ENCODE measurements at places on chromosomes 2 and 18.

- no peak for DNase-seq
Observed at GRCh38 chr2:159072795-159073194, 104.4 kb downstream of the TANC1 start.

GRCh38 chr2:210938228-210938627, 381.8 kb downstream of the CPS1 start:
- no peak for DNase-seq

- no peak for DNase-seq
Observed at GRCh38 chr18:67766930-67767329, 250.4 kb upstream of the DSEL start.

DNA sequence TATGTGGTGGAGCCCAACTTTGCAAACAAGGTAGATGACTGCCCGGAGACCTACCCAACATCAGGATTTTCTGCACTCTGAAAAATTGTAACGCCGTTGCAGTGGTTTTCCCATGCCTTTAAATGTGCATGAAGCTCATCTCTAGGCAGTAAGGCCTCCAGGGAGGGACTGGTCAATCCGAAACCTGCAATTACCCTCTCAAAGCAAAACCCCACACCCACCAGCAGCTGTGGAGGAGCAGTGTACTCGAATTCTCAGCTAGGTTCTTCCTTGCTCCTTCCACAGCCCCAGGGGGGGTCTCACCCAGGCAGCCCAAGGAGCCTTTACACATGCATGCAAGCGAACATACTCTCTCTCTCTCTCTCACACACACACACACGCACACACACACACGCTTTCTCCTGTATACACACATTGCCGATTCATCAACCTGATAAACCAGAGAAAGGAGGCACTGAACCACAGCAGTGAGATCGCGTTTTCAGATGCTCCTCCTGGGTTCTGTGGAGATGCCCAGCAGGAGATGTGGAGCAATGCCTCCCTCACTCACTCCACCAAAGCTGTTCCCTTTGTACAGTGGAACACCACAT, 109.2 kb downstream of the VIT start:
- no peak for DNase-seq

DNA sequence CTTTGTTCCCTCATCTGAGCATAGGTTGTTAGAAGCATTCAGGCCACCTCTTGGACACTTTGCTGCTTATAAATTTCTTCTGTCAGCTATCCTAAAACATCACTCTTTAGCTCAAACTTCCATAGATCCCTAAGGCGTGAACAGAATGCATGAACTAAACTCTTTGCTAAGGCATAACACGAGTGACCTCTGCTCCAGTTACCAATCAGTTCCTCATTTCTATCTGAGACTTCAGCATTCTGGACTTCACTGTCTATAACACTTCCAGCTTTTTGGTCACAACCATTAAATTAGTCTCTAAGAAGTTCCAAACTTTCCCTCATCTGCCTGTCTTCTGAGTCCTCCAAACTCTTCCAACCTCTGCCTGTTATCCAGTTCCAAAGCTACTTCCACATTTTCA, 8.3 kb upstream of the VWA3B start:
- DNase-seq = no peak

DNA sequence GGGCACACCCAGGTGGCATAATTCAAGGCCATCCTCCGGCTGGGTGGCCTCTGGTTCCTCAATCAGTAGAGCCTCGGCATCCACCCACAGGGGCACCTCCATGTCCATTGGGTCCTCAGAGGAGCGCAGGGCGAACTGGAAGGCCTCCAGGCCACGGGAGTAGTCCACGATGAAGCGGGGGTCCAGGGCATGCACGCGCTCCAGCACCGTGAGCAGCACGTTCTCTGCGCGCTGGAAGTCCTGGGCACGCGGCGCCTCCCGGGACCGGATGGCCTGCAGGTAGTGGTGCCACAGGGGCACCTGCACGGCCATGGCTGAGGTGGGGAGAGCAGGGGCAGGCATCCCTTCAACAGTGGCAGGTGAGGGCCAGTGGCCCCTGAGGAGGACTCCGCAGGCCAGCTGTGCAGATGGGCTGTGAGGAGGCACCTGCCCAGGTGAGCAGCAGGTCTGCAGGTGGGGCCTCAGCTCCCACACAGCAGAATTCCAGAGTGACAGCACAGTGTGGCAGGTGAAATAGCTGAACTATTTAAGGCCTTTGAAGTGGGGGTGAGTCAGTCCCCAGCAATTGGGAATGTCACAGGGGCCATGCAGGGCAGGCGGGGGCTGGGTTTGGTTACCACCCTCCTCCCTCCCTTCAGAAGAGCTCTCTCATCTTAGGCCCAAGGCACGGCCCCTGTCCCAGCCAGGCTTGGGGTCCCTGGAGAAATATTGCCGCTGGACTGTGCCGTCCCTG, at the start of gene MAB21L4:
Gene MAB21L4 (minus strand): TSS at position 501 of the 733 bp plus-strand sequence. CDS start 159 bp downstream, at position 342.
- DNase-seq = no peak

DNA sequence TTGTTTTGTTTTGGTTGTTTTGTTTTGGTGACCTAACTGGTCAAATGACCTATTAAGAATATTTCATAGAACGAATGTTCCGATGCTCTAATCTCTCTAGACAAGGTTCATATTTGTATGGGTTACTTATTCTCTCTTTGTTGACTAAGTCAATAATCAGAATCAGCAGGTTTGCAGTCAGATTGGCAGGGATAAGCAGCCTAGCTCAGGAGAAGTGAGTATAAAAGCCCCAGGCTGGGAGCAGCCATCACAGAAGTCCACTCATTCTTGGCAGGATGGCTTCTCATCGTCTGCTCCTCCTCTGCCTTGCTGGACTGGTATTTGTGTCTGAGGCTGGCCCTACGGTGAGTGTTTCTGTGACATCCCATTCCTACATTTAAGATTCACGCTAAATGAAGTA, at the start of gene TTR:
Gene TTR (plus strand): TSS at position 250 of the 400 bp plus-strand sequence. CDS start 26 bp downstream, at position 276.
- DNase-seq = no peak

DNA sequence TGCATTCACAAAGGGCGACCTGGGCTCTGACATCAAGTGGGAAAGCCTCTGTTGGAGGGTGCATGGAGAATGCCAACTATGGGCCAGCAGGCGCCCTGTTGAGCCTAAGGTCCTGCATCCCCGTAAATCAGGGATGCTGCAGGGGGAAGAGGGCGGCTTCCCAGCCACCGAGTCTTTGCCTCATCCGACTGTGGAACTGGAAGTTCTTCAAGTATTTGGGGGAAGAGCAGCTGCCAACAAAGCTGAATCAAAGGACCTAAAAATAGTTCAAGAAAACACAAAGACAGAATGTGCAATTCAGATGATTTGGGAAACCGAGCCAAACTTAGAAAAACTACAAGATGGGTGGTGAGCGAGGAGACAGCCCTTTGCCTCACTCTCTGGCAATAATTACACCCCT, 281.1 kb upstream of the MGAT5 start:
- DNase-seq = no peak

DNA sequence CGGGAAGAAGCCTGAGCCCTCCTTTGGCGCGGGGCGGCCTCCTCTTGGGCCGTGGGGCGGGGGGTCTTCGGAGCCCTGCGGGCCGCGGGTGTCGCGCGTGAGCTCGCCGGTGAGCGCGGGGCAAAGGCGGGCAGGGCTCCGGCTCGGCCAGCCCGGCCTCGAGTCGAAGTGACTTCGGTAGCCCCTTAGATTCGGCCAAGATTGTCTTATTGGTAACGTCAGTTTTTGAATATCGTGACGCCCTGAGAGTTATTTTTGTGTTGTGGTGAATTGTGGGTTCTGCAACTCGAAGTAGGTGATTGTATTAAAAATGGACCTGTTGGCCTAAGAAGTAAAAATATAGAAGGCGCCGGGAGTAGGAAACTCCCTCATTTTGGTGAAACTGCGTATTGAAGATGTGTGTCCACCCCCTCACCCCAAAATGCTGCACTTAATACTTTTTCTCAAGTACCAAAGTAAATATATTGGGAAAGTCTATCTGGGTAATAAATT, 669 bp downstream of the MARCHF7 start:
- no peak for DNase-seq

- no peak for DNase-seq
Observed at GRCh38 chr18:41545091-41545888, 409.7 kb upstream of the PIK3C3 start.

GRCh38 chr18:72412927-72413326, 131.2 kb downstream of the CBLN2 start:
- no peak for DNase-seq

DNA sequence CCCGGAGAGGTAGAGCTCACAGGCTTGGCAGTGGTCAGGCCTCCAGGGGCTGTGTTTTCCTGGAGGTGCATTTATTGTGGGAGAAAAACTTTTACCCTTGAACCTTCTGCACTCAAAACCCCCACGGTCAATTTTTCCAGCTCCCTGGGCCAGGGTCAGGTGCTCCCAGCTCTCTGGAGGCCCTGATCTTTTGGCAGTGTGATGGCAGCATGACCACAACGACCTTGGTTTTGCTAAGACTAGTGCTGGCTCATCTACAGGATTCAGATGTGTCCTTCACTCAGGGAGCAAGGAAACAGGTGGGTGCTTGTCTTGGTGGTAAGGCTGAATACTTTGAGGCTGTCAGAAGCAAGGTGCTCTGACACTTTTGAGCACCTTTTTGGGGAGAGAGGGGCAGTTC, 92.3 kb downstream of the CCDC93 start:
- DNase-seq = no peak

DNA sequence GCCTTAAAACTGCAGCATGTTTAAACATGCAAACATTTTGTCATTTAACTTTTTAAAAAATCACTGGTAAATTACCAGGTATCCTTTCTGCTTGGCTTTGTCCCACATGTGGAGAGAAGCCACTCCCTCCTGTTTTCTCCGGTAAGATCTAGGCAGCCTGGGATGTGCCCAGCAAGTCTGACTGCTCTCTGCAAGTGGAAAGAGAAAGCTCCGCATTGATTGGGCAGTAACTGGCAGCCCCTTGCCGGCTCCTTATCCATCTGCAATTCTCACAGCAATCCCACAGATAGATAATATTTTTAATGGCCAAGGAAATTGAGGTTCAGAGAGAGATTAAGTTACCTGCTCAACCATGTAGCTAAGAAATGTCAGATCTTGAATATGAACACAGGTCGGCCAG, 136.1 kb downstream of the TMEM200C start:
- DNase-seq = no peak

GRCh38 chr2:172792711-172793110, 57.1 kb downstream of the RAPGEF4 start:
- DNase-seq = no peak

DNA sequence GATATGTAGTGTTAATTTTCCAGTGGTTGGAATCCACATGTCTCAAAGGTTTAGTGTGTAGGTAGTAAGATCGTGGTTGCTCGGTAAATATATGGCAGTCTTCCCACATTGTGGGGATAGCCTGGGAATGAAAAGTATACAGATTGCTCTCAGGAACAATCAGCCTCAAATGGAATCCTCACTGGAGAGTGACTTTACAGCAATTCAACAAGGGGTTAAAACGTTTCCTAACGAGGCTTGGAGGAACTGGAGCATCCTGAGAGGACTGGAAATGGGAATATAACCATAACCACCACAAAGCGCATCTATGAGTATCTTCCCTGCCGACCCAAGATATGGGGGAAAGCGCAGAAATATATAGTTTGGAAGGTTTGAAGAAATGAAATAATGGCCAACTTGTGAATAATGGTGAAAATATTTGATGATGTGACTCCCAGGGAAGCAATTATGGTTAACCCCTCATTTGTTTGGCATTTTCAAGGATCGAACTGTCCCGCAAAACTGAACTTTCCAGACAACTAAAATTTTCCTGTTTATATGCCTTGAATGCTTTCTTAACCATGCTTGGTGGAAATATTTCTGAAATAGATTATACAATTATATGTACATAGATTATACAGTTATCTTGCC, 100.7 kb upstream of the FOSL2 start:
- no peak for DNase-seq

GRCh38 chr18:62751341-62751821, 36.0 kb downstream of the PHLPP1 start:
- no peak for DNase-seq

GRCh38 chr18:37243741-37244140, 321.9 kb downstream of the CELF4 start:
- no peak for DNase-seq

DNA sequence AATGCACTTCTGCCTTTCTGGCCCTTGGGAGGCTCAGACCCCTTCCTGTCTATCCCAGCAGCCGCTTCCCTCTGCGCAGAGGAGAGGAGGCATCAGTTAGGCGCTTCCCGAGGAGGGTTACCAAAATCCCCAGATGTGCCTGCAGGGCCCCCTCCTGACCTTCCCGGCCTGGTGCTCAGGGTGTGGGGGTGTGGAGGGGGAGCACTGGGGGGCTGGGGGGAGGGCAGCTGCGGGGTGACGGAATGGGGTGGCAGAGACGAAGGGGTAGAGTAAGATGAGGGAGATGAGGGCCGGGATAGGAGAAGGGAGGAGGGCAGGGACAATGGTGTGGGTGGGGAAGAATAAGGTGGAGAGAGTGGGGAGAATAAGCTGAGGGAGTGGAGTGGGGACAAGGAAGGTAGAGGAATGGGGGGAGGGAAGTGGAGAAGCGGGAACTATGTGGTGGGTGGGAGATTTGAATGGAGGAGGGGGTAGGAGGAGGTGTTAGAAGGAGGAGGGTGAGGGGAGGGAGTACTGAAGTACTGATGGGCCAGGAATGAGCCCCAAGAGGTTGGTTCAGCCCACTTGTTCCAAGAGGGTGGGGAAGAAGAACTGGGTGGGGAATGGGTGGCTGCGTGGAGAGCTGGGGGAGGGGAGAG, 6.5 kb upstream of the ZAP70 start:
- no peak for DNase-seq

- DNase-seq = no peak
Observed at GRCh38 chr2:8003462-8004075, 678.3 kb upstream of the ID2 start.

DNA sequence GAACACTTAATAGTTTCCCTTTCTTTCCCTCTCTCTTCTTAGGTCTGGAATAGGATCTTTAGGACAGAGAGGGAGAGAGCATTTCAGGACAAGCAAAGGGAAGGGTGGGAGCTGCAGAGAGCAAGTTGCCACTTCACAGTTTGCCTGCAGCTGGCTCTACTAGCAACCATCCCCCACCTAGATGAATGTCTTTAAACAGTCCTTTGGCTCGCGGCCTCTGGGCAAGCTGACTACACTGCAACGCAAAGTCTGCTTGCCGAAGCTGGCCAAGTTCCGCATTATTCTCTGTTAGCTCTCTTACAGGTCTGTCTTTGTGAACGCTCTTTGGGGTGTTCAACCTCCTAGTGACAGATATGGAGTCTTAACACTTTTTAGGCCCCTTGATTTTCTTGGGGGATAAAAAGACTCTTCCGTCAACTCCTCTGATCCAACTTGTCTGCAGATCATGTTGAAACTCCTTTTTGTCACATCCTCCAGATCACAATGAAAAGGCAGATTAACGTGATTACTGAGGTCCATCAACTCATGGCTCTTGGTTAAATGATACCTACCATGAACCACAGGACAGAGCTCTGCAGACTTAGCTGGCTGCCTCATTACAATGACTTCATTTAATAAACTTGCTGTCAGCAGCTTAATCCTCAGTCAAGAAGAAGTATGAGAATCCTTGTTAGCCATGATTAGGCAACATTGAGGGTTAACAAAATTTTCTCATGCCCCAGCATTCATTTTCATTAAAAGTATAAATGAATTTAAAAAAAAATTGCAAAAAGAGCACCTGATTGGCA, 74.6 kb downstream of the SLC4A3 start:
- DNase-seq = no peak
